ENCODE measurements at places on chromosomes 1 and 21.

DNA sequence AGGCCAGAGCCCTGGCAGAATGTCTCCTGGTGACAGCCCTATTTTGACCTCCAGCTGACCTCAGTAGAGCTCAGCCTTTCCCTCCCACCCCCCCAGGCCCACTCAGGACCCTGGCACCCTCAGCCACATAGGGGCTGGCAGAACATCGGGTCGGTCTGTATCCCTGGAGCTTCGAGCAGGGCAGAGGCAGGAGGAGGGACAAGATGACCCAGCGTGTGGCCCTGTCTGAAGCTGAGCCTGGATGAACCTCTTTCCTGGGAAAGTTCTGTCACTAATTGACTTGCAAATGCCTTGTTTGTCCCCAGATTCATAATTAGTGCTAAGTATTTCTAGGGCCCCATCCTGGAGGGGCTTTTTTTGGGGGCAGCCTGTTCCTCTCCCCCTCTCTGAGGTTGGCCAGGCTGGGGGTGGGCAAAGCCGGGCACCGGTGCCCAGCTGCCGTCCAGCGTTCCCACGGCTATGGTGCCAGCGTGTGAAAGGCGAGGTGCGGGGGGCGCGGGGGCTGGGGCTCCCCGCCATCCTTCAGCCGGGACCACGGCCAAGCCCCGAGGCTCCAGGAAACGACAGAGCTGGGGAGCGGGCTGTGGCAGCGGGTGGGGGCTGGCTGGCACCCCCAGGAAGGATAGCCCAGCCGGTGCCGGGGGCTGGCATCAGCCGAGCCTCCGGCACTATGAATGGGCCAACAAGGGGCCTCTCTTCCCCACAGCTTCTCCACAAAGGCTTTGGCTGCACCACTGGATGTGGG is 31.4 kb downstream of the RHBG start:
- DNase-seq = no peak

DNA sequence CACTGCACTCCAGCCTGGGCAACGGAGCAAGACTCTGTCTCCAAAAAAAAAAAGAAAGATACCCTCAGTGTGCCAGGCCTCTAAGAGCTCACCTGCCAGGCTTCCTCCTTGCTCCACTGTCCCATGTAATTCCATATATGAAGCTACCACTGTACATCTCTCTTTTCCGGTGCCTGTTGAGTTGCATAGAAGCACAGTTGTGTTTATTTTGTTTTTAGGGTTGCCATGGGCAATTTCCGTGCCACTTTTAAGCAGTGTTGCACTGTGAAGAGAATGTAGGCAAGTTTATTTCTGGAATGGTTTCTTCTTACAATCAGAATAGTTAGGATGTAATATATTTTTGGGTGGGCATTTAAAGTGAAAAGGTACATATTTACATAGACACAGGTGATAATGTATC is 23.3 kb downstream of the MR1 start:
- DNase-seq = no peak

- no peak for DNase-seq
Observed at GRCh38 chr1:230356190-230356589, 69.9 kb downstream of the PGBD5 start.

DNA sequence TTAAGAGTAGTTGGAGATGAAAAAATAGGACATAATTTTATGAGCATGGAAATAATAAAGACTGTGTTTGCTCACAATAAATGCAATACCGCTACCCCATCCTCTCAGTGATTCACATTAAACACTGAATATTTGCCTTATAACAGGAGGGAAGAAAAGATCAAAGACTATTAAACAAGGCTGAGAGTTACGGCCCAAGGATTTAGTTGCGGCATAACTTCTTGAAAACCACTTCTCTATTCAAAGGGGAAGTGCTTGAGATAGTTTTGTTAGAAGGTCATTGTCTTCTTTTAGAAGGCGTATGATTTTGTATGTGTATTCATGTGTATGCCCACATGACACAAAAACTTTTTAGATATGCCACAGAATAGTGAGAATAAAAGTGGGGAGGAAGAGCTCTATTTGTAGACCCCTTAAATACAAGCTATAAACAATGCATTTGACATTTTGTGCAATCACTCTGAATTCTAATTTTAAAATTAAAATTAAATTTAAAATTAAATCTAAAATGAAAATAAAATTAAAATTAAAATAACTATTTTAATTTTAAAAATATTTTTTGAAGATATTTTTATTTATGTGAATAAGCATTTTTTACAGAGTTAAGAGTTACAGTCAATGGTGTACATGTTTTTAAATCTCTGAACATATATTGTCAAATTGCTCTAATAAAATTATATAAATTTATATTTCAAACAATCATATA is 986.6 kb upstream of the ADAMTS5 start:
- DNase-seq = no peak

GRCh38 chr21:25701529-25701928 is 33.2 kb downstream of the ATP5PF start:
- no peak for DNase-seq

DNA sequence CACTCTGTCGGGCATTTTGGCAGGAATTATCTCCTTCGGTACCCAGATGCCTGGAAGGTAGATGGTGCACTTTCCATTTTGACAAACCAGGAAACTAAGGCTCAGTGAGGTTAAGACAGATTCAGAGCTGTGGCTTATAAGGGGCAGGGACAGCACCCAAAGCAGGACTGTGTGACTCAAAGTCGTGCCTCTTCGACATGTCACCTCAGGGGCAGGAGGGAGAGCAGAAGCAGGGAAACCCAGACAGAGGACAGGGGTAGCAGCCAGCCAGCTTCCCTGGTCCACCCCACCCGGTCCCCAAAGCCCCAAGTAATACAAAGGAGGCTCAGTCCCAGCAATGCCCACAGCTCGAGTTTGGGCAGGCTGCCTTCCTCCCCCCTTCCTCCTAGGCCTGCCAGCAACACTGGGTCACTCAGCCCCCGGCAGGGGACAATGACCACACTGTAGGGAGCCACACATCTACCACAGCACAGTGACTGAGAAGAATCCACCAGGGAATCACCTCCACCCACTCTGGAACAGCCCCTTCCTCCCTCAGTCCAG is 2.5 kb downstream of the RHOC start:
- no peak for DNase-seq

All from left hindlimb (tissue), 1 donor.